ENCODE measurements at places on chromosomes 2 and 18. TPM values are rescaled to one million over a fixed set of nuclear protein-coding genes. Genes with fewer than 3 reads are reported as not detected.

GRCh38 chr18:49189772-49190171, 239.0 kb upstream of the SMAD7 start:
- no peak for DNase-seq

- no peak for DNase-seq
These were observed 35.7 kb downstream of the RASGRP3 start for GRCh38 chr2:33512112-33512511.

GRCh38 chr18:74281980-74282754, 9.6 kb downstream of the CYB5A start:
- DNase-seq: no peak

HTR2B gene
- polyA plus RNA-seq: not detected
